ENCODE measurements at places on chromosomes 7 and 10. TPM values are rescaled to one million over a fixed set of nuclear protein-coding genes. Genes with fewer than 3 reads are reported as not detected.

HMX3 gene
- 0.14 TPM for polyA plus RNA-seq

BAG3 gene
- 35.6 TPM for polyA plus RNA-seq

DNA sequence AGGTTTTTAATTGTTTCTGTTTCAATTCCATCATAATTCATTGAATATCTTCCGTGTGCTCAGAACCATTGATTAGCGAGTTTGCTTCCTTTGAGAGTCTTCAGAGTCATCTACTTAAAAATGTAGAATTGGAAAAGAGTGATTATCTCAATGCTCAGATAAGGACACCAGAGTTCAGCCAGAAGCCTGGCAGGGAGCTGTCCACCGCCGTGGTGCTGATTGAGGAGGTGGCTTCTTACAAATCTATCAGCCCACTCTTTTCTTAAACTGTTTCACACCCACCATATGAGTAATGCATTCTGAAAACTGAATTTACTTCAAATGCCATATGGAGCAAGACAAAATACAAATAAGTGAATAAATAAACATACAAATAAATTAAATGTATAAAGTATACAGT, 79.3 kb downstream of the INSYN2A start:
- peak; percentile 57 for DNase-seq

LOXL4 gene
- 2.8 TPM for polyA plus RNA-seq

DNA sequence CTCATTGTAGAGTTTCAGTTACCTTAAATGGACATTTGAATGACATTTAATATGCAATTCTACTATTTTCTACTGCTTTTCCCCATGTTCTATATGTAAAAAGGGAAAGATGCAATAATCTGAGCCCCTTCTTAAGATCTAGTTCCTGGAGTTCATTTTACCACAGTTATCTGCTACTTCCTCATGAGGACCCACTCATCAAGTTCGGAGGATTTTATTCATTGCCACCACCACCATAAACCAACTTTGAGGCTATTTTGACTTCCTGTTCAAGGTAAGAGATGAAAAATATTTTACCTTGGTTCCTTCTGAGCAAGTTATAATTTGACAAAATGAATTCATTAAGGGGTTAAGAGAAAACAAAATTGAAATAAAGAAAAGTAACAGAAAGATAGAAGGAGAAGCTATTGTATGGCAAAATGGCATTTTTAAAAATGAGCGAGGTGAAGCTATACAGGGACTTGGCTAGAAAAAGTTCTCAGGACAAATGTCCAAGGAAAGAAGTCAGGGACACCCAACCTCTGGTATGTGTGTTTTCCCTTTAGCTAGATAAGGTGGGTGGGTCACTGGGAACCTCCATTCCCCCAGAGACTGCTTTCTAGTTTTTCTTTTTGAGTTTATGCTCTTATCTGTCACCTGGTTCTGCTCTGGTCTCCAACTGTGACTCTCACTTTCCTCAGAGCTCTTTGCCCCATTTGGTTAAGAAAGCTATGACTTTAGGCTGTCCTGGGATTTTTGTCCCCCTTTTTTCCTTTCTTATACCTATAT, 14.9 kb upstream of the FAM3C start:
- DNase-seq, result no peak

All from renal pelvis (tissue), 12 donors.